ENCODE measurements at places on chromosomes 6 and 20.

GRCh38 chr6:90068264-90068663 lies 174.0 kb downstream of the GJA10 start:
- no peak for DNase-seq

GRCh38 chr20:38810926-38811630 lies 5.6 kb downstream of the PPP1R16B start:
- DNase-seq, result no peak

DNA sequence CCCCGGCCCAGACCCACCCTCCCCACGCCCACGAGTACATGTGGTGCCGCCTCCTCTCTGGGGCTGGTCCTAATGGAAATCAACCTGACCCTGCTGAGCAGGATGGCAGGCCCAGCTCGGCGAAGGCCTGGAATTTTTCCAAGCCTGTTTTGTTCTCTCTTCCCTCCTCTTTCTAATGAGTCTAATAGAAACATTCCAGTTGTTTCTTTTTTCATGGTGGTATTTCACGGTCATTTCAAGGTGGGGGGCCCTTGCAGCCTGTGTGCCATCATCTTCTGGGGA lies 16.6 kb downstream of the SMOC2 start:
- DNase-seq, result no peak

GRCh38 chr6:44042261-44042988 lies 84.8 kb downstream of the MRPL14 start:
- no peak for DNase-seq

DNA sequence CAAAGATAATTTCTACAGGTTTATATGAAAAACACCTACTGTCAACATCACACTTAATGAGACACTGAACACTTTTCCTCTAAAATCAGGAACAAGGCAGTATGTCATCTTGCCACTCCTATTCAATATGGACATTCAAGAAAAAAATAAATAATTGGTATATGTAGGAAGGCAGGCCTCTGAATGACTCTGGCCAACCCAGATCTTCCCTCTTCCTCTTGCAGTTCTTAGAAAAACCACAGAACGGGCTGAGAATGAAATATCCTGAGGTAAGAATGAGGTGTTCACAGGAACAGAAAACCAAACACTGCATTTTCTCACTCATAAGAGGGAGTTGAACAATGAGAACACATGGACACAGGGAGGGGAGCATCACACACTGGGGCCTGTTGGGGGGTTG lies 1207.2 kb upstream of the CITED2 start:
- DNase-seq, result no peak

- no peak for DNase-seq
Observed at GRCh38 chr6:64254558-64254957, 619.0 kb downstream of the PHF3 start.

GRCh38 chr6:43747784-43748183 lies 22.2 kb upstream of the VEGFA start:
- DNase-seq, result no peak

GRCh38 chr6:84752118-84752850 lies 12.1 kb downstream of the TBX18 start:
- DNase-seq, result no peak

DNA sequence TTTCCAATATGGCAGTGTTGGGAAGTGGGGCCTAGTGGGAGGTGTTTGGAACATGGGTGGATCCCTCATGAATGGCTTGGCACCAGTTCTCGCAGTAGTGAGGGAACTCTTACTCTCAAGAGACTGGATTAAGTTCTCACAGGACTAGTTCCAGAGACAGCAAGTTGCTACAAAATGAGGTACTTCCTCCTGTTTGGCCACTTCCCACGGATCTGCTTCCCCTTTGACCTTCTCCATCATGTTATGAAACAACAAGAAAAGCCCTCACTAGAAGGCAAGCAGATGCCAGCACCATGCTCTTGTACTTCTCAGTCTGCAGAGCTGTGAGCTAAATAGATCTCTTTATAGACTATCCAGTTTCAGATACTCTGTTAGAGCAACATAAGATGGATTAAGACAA lies 3.1 kb downstream of the RSPH3 start:
- DNase-seq, result no peak

- DNase-seq, result no peak
Observed at GRCh38 chr20:39057143-39057542, 95.0 kb downstream of the DHX35 start.

GRCh38 chr20:53660947-53661381 lies 67.3 kb upstream of the ZNF217 start:
- no peak for DNase-seq

DNA sequence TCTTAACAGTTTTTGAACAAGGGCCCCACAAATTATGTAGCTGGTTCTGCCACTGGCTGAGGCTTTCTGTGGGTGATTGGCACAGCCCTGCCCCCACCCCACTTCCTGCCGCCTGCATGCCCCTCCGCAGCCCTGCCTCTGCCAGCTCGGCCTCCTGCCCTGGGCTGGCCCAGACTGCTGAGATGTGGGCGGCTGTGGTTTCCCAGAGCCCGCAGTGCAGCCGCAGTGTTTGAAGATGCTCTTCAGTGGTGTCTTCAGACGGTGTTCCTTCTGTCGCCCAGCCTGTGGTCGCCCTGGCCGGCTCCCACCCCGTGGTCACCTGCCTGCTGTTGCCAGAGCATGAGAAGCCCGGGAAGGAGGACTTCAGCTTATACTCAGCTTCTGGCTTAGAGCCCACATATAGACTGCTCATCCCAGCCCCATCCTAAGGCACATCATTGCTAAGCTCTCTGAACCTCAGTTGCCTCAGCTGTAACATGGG lies 154.3 kb downstream of the VEGFA start:
- no peak for DNase-seq

DNA sequence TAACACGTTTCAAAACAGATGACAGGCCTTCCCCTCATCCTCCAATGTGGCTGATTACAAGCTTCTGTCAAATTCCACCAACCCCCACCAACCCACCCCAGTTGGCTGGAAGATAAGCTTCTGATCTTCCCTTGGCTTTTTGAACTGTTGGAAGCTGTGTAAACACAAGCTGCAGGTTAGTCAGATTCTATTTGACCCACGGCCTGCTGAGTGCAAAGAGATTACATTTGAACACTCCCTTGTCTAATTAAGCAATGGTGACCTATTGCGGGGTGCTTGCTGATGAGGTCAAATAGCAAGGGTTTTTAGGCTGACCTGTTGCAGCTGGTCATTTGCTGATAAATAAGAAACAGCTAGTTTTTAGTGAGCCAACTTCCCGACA lies 379.7 kb downstream of the BMP2 start:
- no peak for DNase-seq

GRCh38 chr6:159005436-159005835 lies 5.4 kb upstream of the RSPH3 start:
- no peak for DNase-seq

GRCh38 chr20:34713194-34713943 lies 9.2 kb downstream of the TP53INP2 start:
- DNase-seq, result no peak

DNA sequence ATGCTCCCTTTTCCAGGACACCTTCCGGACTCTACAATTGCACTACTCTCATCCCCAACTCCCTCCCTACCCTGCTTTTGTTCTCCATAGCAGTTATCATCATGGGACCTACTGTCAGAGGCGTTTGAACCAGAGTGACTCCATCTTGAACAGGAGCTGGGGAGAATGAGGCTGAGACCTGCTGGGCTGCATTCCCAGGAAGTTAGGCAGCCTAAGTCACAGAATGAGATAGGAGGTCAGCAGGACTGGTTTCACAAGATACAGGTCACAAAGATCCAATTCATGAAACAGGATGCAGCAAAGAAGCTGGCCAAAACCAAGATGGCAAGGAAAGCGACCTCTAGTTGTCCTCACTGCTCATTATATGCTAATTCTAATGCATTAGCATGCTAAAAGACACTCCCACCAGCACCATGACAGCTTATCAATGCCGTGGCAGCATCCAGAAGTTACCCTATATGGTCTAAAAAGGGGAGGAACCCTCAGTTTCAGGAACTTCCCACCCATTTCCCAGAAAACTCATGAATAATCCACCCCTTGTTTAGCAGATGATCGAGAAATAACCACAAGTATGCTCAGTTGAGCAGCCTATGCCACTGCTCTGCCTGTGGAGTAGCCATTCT lies 15.6 kb downstream of the SLC13A3 start:
- no peak for DNase-seq

DNA sequence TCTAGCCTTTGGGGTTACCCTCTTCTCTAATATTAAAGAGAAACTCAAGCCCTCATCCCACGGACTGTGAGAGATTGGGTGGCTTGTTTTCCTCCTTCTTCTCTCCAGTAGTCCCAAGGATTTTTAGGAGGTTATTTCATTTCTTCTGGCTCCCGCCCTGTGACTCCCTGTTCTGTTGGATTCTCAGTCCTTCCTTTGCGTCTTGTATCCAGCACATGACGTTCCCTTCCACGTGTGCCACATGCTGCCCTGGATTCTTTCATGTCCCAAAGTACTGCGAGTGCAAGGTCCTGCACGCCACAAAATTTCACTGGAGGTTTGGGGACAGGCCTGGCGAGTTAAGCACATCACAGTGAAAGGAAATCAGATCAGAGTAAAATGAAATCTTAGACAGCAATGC lies 213.4 kb downstream of the PACRG start:
- DNase-seq, result no peak

- no peak for DNase-seq
Observed at GRCh38 chr6:74277777-74278186, 581.8 kb downstream of the CD109 start.

DNA sequence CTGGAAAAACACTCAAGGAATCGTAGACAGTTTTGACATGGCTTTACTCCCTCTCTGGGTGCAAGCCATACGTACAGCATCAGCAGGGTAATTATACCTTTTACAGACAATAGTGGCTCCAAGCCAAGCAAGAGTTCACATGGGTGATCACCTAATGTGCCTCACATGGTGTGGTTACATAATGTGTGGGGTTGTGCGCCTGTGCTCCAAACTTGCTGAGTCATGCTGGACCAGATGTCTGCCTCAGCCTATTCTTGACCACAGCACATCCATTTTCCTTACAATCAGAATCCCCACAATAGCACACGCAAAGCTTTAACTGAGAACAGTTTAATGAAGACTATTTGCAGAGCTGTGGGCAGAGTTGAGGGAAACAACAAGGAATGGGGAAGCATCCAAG lies 74.5 kb downstream of the ALDH8A1 start:
- DNase-seq, result no peak

DNA sequence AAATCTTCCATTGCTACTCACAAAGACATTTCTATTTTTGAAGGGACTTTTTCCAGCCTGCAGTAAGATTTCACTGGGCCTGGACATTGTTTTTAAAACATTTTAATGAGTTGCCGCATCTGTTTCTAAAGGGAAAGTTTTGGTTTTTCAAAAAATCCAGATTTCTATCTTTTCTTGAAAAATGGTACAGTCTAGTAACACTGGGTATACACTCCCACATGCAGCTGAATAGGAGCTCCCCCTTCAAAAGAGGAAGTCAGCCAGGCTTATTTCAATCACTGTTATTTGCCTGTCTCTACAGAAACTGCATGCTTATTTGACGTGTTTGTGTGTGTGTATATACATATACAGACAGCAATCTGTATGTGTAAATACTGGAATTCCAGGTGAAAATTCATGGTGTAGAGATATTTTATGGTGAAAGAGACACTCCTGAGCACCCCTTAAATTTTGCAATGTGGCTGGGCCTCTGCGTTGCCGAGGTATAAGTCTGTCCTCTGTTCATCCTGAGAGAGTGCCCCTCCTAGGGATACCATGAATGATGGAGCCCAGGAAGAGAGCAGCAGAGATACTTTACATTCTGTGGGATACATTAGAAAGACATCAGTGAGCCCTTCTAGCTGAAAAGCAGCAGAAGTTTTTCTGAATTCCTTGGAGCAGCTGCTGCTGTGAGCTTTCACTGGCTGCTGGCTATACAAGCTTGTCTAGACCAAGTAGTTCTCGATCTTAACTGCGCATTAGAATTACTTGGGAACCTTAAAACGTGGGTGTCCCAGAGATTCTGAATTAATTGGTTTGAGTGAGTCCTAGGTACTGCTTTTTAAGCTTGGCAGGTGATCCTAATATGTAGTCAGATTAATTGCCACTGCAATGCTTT lies 12.0 kb upstream of the ABRACL start:
- no peak for DNase-seq

DNA sequence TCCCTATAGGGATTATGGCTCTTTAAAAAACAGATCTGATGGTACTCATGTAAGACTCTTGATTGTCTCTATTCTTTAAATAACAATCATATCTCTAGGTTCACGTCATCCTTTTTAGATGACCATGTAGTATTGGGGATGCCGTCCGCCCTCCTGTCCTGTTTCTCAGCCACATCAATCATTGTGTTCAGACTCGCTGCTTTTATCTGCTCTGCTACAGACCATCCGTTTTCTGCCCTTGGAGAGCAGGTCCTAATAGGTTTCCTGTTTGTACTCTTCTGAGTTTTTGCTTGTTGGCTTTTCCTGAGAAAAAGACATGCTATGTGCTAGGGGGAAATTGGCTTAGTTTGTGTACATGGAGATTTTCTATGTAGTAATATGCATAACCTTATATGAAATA lies 76.8 kb downstream of the SASH1 start:
- DNase-seq, result no peak

GRCh38 chr6:111406200-111406721 lies 76.8 kb downstream of the REV3L start:
- DNase-seq, result no peak

- no peak for DNase-seq
Observed at GRCh38 chr20:4116091-4116490, 100.7 kb upstream of the RNF24 start.

- DNase-seq, result no peak
Observed at GRCh38 chr20:19009081-19009688, 195.6 kb downstream of the SCP2D1 start.

DNA sequence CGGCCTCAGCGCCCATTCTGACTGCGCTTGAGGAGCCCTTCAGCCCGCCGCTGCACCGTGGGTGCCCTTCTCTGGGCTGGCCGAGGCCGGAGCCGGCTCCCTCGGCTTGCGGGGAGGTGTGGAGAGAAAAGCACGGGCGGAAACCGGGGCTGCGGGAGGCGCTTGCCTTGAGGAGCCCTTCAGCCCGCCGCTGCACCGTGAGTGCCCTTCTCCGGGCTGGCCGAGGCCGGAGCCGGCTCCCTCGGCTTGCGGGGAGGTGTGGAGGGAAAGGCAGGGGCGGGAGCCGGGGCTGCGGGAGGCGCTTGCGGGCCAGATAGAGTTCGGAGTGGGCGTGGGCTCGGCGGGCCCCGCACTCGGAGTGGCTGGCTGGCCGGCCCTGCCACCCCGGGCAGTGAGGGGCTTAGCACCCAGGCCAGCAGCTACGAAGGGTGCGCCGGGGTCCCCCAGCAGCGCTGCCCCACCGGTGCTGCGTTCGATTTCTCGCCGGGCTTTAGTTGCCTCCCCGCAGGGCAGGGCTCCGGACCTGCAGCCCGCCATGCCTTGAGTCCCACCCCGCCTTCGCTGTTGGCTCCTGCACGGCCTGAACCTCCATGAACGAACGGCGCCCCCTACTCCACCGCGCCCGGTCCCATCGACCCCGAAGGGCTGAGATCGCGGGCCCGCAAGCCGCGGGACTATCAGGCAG lies 45.7 kb upstream of the MCUR1 start:
- no peak for DNase-seq

All from GOT3 (cell line).